ENCODE measurements at places on chromosomes 7 and 10.

- peak; percentile 31 for DNase-seq
Measured at GRCh38 chr7:109844362-109844761, 1246.6 kb upstream of the LRRN3 start.

GRCh38 chr10:16986406-16987205 is 143.0 kb downstream of the CUBN start:
- no peak for DNase-seq

- peak; percentile 61 for DNase-seq
Measured at GRCh38 chr7:99036546-99037111, 107.3 kb downstream of the SMURF1 start.

DNA sequence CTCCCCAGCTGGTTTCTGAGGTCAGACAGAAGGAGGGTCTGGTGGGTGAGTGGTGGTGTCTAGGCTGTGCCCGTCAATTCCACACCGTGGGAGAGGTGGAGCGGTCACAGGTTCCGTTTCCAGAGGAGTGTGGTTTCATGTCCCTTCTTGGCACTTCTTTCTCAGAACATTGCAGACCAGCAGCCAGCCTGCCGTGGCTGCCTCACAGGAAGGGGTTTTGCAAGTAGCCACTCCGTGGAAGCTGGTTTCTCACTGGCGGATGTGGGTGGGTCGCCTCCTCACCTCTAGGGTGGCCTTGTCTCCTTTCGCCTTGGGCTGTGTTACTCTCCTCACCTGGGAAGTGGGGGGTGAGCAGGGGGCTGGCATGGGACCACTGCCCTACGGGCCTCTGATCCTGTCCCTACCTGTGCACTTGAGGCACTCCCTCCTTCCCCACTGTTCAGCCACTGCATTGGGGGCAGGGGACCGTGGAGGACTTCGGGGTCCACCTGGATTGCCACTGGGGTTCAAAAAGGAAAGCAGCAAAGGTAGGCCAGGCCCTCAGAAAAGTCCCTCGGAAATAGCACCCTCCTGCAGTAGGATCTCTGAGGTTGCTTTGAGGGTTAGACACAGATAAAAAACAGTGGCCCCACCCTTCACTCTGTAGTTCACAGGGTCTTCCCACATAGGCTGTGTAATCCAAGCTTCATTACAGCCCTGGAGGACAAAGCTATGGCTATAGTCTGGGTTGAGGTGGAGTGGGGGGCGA is 33.9 kb downstream of the TSPAN14 start:
- no peak for DNase-seq

- DNase-seq = no peak
Measured at GRCh38 chr10:27450225-27450624, 53.9 kb upstream of the RAB18 start.

GRCh38 chr10:126135177-126135576 is 238.8 kb downstream of the FANK1 start:
- no peak for DNase-seq

- peak; percentile 6 for DNase-seq
Measured at GRCh38 chr7:157675427-157675927, 338.7 kb downstream of the DNAJB6 start.

DNA sequence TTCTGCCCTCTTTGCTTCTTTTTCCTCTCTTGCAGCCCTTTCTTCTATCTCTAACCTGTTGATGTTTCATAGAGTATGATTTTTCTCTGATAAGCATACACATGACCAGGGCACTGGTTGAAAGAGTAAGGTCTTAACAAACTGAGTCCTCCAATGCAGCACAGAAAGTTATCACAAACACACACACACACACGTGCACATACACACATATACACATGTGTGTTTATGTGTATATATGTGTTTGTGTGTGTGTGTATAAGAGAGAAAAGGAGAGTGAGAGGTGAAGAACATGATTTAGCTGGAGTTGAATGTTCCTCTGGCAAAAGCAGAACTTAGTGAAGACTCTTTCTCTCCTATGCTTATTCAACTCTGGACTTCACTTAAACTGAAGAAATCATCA is 130.0 kb downstream of the KLF6 start:
- no peak for DNase-seq

DNA sequence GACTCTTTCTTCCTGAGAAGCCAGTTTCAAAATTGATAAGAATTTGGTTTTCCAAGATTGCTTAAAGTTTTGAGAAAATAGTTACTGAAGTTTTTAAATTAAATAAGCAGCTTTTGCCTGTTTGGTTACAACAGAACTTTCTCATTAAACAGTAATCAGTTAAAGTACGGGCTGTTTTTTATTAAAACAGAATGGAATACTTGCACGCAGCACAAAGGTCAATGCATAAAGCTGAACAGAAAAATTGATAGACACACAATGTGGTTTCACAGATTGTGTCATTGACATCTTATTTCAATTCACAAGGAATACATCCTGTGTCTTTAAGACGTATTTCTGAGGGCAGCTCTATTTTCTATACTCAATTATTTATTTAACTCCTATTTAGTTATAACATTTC is 192.2 kb downstream of the PRKG1 start:
- no peak for DNase-seq

- DNase-seq = no peak
Measured at GRCh38 chr7:85070967-85071628, 115.8 kb downstream of the SEMA3D start.

GRCh38 chr10:129501652-129502436 is 34.8 kb downstream of the MGMT start:
- no peak for DNase-seq

- DNase-seq = no peak
Measured at GRCh38 chr10:31000867-31001266, 30.8 kb downstream of the ZNF438 start.

- DNase-seq = no peak
Measured at GRCh38 chr7:50330696-50331095, 26.2 kb downstream of the IKZF1 start.

DNA sequence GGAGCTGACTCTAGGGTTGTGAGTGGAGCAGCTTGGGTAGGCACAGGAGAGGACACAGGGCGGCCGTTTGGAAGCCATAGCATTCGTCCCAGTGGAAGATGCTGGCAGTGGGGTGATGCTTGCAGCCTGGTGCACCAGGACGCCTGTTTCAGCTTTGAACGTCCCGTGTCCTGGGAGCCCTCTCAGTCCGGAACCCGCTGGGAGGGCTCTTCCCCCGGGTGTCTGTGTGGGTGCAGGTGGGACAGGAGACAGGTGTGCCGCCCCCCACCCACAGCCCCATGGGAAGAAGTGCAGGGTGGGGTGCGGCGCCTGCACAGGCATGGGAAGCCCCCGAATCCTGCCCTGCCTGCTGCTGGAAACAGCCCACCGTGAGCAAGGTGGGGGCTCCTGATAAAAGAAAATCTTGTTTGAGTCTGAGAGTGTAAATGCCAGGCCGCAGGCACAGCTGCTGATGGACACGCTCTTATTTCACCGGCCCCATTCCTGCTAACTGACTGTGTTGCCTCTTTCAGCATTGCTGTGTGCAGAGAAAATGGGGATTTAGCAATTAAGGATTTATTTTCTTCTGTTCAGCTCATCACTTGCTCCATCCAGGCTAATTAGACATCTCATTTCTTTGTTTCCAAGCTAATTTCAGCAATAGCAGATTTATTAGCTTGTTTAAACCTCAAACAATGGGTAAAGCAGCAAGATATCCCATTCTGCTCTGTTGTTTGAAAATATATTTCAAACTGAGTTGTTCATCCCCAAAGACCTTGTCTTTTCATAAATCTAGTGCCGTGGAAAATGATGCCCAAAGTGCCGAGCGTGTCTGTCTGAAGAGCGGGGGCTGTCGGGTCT is 54.9 kb upstream of the DPYSL4 start:
- DNase-seq = no peak

GRCh38 chr10:5526691-5527331 is 2.0 kb downstream of the CALML3 start:
- DNase-seq = no peak

DNA sequence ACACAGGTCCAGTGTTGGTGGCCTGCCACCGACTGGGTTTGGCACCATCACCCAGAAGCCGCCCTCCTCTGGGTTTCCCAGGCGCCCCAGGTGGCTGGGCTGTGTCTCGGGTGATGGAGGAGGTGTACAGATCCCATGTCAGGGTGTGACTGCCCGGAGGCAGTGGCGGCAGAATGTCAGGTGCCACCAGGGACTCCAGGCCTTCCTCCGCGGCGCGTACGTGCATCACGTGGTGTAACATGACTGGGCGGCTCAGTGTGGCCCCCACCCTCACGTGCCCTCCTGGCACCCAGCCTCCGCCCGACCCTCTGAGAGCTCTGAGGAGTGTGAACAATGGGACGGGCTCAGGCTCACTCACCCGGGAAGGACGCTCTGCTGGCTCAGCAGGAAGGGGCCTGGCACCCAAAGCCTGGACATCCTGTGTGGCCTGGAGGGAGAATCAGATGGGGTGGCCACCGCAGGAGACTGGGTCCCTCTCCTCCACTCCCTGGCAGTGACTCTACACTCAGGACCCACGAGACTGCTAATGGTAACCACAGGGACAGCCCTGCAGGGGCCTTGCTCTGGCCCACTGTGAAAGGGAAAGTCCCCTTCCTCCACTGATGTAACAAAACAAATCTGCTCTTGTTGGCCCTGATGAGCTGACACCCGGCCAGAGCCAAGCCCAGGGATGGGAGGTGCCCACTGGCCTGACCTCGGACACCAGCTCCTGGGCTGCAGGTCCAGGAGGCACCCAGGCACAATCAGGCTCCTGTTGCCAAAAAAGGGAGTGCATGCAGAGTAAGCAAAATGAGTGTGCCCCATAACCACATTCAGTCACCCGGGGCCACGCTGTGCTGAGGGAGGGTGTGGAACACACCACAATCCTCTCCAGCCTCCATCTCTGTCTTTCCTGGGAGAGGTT is 164.8 kb downstream of the PRKAG2 start:
- no peak for DNase-seq

GRCh38 chr7:15326044-15326644 is 235.7 kb downstream of the AGMO start:
- no peak for DNase-seq

Data from testis (tissue), 5 donors.